ENCODE measurements at places on chromosomes 7 and 10.

- no peak for DNase-seq
Measured at GRCh38 chr7:5620459-5620881, 161.0 kb downstream of the RNF216 start.

GRCh38 chr10:119090968-119091367 is 10.4 kb upstream of the EIF3A start:
- DNase-seq: no peak

GRCh38 chr7:74272305-74273038 is 16.7 kb upstream of the CLIP2 start:
- no peak for DNase-seq

GRCh38 chr7:22271311-22271710 is 85.6 kb downstream of the RAPGEF5 start:
- DNase-seq: no peak

DNA sequence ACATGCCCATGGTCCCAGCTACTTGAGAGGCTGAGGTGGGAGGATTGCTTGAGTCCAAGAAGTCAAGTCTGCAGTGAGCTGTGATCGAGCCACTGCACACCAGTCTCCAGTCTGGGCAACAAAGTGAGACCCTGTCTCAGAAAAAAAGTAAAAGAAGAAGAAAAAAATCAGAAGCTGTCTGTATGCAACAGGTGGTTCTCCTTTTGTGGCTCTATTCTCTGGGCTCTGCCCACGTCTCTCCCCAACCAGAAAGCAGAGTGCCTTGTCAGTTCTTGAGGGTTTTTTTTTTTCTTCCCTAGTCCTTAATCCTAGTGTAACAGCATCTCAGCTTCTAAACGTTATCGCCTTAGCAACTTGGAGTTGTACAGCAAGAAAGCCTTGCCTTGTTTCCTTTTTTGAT is 89.5 kb downstream of the PRKCQ start:
- no peak for DNase-seq

Data from stimulated activated CD8-positive, alpha-beta memory T cell treated with anti-CD3 and anti-CD28 coated beads, Interleukin-7, amount 100 ng/mL, for 48 hours (primary cell).